ENCODE measurements at places on chromosomes 11 and 22.

- no peak for DNase-seq
Measured at GRCh38 chr11:2911785-2912391, 17.3 kb downstream of the PHLDA2 start.

GRCh38 chr11:109960831-109961230 is 132.4 kb upstream of the ZC3H12C start:
- no peak for DNase-seq

- no peak for DNase-seq
Measured at GRCh38 chr11:18365741-18366140, 28.6 kb upstream of the LDHA start.

- no peak for DNase-seq
Measured at GRCh38 chr22:23581260-23581650, 1.2 kb upstream of the IGLL1 start.

DNA sequence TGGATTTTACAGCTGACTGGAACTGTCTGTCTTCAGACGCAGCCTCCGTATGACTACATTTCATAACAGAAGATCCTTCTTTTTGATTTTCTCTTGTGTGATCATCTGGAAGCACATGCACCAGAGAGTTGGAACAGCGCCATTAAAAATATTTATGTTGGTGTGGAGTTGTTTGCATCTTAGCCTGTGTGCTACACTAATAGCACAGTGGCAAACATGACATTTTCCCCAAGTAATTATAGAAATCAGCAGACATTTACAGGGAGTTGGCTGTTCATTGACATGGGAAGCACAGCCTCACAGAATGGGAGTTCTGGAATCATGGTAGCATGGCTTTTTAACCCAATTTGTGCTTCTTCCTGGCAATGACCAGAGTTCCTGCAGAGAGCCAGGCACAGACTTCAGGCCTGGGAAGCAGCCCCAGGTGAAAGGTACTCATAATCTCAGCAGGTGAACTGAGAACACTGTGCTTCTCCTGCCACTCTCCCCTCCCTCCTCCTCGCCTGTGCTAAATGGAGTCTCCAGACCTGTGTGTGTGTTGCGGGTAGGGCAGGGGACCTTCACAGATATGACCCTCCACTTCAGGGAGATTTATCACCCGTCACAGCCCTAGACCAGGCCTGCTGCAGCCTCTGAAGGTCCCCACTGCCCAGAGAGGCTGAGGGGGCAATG is 82.8 kb upstream of the PLET1 start:
- no peak for DNase-seq

GRCh38 chr22:19037282-19038163 is 84.7 kb downstream of the DGCR2 start:
- no peak for DNase-seq

- DNase-seq, result no peak
Measured at GRCh38 chr11:101582989-101583250, 887 bp downstream of the TRPC6 start.

GRCh38 chr11:38252620-38253019 is 1654.6 kb upstream of the RAG2 start:
- DNase-seq, result no peak

DNA sequence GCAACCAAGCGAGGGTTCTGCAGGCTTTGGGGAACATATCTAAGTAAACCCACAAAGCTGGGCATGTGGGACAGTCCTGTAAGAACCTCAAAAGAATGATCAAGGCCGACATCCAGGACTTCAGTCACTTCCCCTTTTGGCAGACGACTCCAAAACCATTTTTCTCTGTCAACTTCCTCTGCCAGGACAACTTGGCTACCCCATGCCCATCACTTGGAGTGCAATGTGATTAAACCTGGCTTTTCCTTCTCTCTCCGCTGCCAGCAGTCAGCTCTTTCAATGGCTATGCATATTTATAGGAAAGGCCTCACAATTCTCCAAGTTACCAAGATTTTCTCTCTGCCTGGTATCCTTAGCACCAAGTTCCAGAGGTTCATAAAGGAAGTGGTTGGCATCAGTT is 78.9 kb downstream of the C11orf58 start:
- no peak for DNase-seq

DNA sequence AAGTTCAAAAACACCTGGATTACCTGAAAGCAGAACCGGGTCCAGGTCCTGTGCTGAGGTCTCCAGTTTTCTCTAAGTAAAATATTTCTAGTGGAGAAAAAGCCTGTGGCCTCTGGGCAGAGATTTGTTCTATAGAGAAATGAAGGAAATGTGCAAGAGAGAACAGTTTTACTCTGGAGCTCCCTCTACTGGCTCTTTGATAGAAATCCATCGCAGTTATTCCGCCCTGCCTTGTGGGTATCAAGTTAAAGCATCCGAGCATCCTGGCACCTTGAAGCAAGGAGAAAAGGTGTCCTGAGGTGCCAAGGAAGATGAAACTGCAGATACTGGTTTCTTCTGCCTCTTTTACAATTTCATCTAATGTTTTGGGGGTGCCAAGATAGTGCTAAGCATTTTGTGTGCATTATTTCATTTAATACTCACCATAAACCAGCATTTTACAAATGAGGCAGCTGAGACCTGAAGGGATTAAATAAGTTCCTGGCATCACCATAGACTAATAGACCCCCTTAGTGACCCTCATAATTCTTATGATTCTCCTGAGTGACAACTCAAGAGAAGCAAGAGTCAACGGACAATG is 113.1 kb upstream of the HSD17B12 start:
- no peak for DNase-seq

DNA sequence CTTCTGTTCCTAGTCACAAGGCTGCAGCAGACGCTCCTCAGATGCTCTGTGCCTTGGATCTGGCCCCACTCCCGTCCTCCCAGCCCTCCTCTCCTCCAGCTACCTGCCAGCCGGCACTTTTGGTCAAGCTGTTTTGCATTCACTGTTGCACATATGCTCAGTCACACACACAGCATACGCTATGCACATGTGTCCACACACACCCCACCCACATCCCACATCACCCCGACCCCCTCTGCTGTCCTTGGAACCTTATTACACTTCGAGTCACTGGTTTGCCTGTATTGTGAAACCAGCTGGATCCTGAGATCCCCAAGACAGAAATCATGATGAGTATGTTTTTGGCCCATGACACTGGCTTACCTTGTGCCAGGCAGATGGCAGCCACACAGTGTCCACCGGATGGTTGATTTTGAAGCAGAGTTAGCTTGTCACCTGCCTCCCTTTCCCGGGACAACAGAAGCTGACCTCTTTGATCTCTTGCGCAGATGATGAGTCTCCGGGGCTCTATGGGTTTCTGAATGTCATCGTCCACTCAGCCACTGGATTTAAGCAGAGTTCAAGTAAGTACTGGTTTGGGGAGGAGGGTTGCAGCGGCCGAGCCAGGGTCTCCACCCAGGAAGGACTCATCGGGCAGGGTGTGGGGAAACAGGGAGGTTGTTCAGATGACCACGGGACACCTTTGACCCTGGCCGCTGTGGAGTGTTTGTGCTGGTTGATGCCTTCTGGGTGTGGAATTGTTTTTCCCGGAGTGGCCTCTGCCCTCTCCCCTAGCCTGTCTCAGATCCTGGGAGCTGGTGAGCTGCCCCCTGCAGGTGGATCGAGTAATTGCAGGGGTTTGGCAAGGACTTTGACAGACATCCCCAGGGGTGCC is 109.8 kb downstream of the BCR start:
- DNase-seq, result no peak

DNA sequence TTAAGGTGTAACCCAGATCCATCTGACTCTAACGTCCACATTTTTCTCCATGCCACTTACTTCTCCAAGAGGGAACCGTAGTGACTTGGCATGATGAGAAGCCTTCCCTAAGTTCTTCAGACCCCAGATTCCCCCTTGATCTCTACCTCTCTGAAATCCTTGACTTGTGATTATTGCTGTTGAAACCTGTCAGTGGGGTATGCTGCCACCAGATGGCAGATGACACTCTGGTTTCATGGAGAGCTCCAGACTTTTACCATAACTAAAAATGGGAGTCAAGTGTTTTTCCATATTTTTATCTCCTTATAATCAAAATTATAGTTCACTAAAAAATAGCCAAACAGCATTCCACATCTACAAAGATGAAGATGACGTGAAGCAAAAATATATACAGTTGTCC is 504.2 kb downstream of the SOX6 start:
- no peak for DNase-seq

DNA sequence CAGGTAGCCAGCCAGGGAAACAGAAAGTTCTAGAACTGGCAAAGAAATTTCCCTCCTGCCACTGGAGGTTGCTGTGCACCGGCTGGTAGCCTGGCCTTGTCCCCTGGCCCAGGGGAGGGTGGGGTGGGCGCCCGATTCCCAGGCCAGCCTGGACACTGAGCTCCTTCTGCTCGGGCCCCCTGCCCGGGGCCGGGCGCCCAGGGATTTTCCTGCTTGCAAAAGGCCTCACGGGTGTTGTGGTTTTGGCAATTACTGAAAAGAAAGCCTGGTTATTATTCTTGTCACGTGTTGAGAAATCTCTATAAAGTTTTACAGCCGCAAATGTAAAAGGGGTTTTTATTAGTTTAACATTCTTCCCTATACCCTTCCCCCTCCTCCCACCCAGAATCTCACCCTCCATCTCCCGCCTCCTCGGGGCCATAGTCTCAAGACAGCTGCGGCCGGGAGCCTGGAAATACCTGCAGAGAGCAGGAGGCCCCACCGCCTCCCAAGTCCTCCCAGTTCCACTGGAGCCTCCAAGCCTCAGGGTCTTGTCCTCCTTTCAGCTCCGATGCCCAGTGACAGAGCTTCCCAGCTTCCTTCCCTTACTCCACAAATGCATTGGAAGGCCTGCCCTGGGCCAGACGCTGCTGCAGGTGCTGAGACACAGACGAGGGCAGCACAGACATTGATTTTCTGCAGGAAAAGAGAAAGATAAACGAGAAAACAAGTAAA is 1515.6 kb downstream of the TBC1D22A start:
- no peak for DNase-seq

DNA sequence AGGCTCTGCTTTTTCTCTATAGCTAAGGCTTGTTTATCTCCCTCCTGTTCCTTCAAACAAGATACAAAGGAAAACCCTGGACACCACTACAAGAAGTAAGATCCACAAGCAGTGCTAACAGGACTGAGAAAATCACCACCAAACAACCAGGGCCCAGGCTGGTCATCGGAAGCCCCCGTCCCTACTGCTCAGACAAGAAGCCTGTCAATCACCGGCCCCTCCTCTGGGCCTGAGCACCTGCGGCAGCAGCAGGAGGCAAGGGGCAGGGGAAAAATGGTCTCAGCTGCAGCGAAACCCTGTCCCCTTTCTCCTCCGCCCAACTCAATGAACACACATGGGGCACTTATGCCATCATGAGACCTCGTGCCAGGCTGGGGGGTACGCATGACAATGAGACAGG is 155.2 kb downstream of the CEP164 start:
- no peak for DNase-seq

GRCh38 chr11:3058753-3059664 is 1.8 kb upstream of the CARS1 start:
- DNase-seq, result no peak

DNA sequence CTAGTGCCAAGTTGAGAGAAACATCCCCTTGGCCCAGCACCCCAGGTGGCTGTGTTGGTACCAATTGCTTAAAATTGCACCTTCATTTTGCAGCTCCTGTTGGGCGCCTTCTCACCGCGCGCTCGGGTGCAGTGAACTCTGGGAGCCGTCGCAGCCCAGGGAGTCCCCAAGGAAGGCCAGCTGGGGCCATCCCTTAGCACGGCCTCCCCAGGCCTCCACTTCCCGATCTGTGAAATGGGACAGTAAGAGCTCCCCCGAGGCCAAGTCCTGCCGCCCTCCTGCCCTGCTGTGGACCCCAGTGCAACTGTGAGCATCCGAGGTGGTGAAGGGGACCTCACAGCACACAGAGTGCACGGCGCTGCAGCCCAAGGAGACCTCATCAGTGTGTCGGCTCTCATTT is 1234.1 kb downstream of the BRD1 start:
- no peak for DNase-seq

GRCh38 chr22:43090130-43090789 is 1.1 kb upstream of the TTLL1 start:
- no peak for DNase-seq

DNA sequence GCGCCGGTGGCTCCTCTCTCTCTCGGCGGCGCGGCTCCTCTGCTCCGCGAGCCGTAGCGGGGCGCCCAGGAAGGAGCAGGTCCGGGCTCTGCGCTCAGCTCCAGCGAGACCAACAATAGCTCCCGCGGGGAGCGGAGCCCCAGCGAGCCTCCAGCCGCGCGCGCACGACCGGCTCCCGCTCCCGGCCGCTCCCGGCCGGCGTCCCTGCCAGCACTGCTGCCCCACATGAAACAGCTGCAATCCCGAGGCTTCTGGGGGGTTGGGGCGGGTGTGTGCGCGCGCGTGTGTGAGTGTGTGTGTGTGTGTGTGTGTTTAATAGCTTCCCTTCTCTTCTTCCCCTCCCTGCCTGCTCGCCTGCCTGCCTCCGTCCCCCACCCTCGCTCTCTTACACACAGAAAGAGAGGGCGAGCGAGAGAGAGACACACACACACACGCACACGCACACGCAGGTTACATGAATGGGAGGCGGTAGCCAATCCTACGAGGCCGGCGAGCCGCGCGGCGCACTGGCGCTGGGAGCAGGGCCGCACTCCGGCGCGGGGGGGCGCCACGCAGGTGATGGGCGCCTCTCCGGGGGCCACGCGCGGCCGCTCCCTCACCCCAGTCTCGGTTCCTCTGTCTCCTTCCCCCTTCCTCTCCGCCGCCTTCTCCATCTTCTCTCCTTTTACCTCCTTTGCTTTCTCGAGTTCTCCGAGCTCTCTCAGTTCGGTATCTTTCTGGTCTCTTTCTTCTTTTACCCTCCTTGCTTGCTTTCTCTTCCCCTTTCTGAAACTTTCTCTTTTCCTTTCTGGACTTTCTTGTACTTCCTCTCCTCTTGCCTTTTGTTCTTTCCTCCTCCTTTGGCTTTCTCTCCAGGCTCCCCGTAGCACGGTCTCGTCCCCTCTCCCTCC is at the start of gene TENM4:
TSS of gene TENM4 (minus strand) at position 460 of the 890 bp plus-strand sequence. CDS start 371,086 bp downstream, outside the sequence.
- no peak for DNase-seq

GRCh38 chr11:26621132-26621531 is 49.1 kb upstream of the MUC15 start:
- no peak for DNase-seq

- DNase-seq, result no peak
Measured at GRCh38 chr11:131121426-131122333, 205.4 kb upstream of the SNX19 start.

GRCh38 chr22:44214764-44215163 is 34.0 kb downstream of the PARVG start:
- no peak for DNase-seq

GRCh38 chr11:32107647-32108046 is 16.8 kb downstream of the RCN1 start:
- DNase-seq, result no peak

DNA sequence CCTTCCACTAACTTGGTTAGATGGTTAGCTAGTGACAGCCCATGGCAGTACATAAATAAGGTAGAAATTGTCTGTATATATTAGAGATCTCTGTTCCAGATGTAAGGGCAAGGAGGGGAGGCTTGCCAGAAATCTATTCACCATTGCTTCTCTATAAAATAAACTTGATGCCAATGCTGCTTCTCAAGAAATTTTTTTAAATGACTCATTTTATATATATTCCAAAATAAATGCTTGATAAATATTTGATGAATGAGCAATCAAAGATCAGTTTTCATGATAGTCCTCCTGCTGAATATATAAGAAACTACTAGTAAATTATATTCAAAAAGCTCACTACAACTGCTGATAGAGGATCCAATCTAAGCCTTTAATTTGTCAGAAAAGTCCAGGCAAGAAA is 710.6 kb upstream of the CCDC179 start:
- DNase-seq, result no peak

GRCh38 chr22:48082284-48082683 is 1319.8 kb downstream of the TBC1D22A start:
- no peak for DNase-seq

GRCh38 chr22:23065495-23066122 is 4.7 kb upstream of the GNAZ start:
- no peak for DNase-seq

GRCh38 chr11:124297921-124298320 is 15.8 kb downstream of the OR8D1 start:
- no peak for DNase-seq

Data from esophagus squamous epithelium (tissue), 5 donors.